ENCODE measurements at places on chromosomes 7 and 10.

GRCh38 chr7:137820677-137821420 lies 25.9 kb downstream of the DGKI start:
- no peak for DNase-seq

DNA sequence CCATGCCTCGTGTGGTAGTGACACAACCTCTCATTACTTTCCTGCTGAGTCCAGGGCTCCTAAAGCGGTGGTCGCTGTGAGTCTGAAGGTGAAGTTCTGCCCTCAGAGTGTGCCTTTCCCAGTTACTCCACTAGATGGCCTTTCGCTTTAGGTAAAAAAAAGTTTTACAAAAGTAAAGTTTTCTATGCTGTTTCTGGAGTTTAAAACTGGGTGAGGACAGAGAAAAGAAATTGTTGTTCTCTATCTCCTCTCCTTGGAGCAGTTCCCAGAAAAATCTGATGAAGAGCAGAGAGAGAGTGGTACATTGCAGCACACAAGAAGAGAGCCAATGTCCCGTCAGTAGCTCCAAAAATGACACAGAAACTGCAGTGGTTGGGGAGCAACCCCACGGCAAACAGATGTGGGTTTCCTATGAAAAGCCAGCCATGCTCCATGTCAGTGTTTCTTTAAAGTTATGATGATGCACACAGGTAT lies 257.1 kb downstream of the GLI3 start:
- no peak for DNase-seq

DNA sequence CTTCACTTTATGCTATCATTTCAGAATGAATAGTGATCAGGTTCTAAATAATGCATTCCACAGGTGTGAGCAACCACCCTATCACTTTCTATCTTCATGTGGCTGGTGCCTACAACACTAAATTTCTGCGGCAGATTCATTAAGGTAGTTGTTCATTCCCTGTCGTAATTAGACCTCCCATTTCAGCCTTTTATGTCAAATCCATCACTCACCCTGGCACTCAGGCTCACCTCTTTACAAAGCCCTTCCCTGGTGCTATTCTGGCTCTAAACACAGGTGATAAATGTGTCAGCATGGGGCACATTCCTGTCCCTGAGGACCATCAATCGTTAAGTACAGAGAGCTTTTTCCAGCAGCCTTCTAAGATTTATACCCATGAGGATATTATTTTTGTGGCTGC lies 300.0 kb upstream of the C7orf33 start:
- DNase-seq: no peak

- DNase-seq: no peak
These were observed 37.8 kb downstream of the DPCD start for GRCh38 chr10:101625821-101626412.

- DNase-seq: no peak
These were observed 761.8 kb upstream of the MBL2 start for GRCh38 chr10:53534428-53534827.

GRCh38 chr7:78018641-78019446 lies 220.3 kb downstream of the PHTF2 start:
- no peak for DNase-seq

GRCh38 chr7:158910254-158911053 lies 54.1 kb downstream of the DYNC2I1 start:
- DNase-seq: no peak

DNA sequence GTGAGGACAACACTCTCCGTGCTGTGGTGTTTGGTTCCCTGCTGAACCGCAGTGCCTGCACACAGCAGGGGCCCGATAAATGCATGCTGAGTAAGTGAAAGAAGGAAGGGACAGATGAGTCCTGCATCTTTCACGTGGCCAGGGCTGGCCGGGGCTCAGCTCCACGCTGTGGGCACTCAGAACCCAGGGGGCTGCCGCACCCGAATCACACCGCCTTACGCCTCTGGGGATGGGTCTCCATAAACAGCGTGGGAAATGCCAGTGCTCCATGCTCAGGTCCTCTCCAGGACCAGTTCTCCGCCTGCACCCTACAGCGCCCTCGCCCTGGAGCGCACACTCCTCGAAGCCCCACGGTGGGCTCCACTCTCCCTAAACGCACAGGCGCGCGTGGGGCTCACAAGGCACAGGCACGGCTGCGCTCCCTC lies 38.1 kb downstream of the RASGEF1A start:
- DNase-seq: no peak

DNA sequence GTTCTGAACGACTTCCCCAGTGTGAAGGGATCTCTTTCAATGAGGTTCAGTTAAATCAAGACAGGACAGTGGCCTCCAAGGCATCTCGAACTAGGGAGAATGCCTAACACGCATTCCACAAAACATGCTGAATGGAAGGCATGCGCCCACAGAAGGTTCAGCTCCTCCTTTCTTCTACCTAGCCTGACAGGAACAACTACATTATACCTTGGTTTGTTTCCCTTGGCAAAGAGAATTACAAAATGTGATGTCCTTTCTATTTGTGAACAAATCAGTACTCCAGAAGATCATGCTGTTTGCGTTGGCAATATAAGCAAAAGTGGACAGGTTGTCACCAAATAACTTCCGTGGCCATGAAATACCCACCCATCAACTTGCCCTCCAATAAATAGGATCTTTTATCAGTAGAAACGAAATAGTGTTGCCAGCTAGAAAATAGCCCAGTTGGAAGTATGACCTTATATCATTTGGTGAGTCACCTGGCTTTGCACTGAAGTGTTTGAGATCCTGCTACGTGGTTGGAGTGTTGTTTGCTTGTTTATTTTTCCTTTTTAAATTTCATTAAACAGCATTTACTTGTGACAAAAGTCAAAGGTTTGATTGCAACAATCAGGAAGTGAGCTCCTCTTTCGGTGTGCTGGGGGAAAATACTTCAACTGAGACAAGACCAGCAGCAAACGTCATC lies 117.0 kb upstream of the FAM204A start:
- DNase-seq: no peak

- no peak for DNase-seq
These were observed 558.8 kb upstream of the GALNT17 start for GRCh38 chr7:70573071-70573661.

DNA sequence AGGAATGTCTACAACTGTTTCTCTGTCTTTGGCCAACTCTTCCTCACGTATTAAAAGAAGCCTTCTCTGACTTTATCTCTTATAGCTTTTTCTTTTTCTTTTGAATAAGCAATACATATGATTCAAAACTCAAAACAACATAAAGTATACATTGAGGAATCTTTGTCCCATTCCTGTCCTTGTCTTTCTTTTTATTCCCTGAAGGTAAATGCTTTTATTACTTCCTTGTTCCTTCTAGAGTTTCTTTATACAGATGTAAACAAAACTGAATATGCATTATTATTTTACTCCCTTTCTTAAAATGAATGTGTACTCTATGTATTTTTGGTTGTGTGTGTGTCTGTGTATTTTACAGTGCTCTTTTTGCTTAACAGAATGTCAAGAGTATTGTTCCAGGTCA lies 170.1 kb downstream of the CHN2 start:
- no peak for DNase-seq

DNA sequence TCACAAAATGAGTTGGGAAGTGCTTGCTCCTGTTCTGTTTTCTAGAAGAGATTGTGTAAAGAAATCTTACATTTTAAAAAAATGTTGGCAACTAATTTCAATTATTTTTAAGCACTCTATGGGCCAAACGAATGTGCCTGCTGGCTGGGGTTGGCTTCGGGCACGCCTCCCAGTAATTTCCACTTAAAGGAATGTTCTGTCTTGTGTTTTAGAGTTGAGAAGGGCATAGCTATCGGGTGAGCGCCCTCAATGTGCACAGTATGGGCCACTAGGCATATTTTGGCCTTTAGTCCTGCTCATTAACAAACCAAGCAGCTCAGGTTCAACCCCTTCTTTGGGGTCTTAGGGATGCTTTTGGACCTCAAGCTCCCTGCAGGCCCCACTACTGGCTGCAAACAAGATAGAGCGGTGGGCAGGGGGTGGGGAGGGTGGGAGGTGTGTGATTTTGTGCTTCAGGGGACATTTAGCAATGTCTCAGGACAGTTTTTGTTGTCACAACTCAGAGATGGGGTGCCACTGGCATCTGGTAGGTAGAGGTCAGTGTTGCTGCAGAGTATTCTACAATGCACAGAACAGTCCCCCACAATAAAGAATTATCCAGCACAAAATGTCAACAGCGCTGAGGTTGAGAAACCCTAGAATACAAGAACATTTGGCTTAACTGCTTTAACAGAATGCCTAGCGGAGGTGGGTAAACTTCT lies 40.7 kb downstream of the TACC2 start:
- DNase-seq: no peak

GRCh38 chr7:22302193-22302592 lies 54.8 kb downstream of the RAPGEF5 start:
- no peak for DNase-seq

- DNase-seq: no peak
These were observed 208.5 kb downstream of the FOXP2 start for GRCh38 chr7:114623146-114623545.

DNA sequence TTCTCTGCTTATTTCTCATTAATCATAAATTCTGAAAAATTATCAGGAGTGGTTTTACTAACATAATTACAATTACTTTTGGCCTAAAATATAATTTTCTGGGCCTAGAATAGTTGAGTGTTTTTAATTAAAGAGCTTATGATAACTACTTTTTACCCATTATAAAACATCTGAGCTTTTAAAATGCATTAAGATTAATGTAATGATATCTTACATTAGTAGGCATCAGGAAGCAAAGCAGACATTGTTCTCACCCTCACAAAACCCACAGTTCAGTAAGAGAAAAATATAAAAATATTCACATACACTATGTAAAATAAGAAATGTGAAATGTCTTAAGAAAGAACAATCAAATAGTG lies 443.7 kb upstream of the SEMA3A start:
- no peak for DNase-seq

DNA sequence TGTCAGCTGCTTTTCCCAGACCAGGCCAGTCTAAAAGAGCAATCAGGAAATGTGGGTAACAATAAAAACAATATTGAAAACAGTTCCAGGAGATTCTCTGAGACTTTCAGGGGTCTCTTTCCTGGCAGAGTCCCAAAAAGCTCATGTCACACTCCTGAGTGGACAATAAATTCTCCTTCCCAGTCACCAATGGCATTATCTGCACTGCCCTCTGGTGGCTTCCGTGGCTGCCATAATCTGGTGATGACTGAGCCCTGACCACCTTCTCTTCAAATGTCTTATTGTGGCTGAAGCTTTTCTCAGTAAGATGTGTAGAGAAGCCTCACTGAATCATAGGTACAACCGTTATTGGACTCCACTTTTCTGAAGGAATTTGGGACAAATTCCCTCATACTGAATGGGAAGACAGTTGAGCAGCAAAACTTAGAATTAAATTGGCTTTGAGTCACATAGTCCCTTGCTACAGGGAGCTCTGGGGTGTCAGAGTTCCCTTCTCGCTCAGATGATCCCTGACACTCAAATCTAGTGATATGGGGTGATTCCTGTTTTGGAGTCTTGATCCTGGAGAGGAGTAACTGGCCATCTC lies 24.4 kb upstream of the ASAH2 start:
- DNase-seq: peak; percentile 1

- DNase-seq: peak; percentile 12
These were observed at the start of gene PLXDC2 for GRCh38 chr10:19816411-19817230. TSS of gene PLXDC2 (plus strand) at chr10:19816432.

DNA sequence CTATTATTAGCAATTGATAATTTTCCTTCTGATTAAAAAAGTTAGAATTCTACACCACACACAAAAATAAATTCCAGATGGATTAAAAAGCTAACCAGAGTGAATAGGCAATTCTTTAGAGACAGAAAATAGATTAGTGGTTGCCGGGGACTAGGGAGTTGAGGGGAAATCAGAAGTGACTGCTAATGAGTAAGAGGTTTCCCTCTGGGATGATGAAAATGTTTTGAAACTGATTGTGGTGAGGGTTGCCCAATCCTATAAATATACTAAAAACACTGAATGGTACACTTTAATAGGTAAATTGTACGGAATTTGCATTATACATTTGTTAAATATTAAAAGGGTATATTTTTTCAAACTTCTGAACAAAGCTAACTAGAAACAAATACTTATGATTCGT lies 214.9 kb downstream of the GPAM start:
- no peak for DNase-seq

DNA sequence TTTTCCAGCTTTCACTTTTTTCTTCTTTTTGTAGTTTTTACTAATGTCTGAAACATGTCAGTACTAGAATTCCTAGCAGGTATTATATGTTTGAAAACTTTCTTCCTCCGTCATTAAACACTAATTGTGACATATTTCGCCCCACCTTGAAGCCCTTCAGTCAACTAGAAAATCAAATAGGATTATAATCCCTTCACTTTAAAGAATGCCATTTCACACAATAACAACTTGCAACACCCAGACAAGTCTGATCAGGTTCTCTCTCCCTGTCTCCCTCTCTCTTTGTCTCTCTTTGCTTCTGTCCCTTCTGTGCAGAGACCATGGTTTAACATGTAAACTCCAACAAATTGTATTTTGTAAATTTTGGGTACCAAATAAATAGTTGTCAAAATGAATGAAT lies 373.5 kb downstream of the SEMA3D start:
- no peak for DNase-seq

- DNase-seq: no peak
These were observed 23.4 kb downstream of the ELFN1 start for GRCh38 chr7:1693419-1693990.

- DNase-seq: no peak
These were observed 79.6 kb downstream of the LARP4B start for GRCh38 chr10:851901-852300.

DNA sequence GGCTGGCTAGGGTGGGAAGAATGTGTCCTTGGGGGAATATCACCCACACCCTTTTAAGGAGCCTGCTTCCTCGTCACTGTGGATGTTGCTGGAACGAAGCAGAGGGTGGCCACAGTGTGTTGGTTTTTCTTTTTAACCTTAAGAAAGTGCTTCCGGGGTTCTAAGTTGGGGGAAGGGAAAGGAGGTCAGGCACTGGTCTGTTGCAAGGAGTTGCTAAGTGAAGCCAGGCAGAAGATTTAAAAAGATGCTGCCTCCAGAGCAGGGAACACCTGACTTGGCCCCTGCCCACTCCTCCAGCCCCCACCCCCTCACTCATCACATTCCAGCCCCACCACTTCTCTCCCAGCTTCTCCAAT lies 213.1 kb downstream of the EMX2 start:
- no peak for DNase-seq

- no peak for DNase-seq
These were observed 221.7 kb upstream of the LYZL1 start for GRCh38 chr10:29067161-29067560.

GRCh38 chr10:115093286-115093775 lies at the start of gene ATRNL1:
TSS of gene ATRNL1 (plus strand) at chr10:115093365. CDS start at chr10:115093751, 386 bp downstream.
- DNase-seq: peak; percentile 22

DNA sequence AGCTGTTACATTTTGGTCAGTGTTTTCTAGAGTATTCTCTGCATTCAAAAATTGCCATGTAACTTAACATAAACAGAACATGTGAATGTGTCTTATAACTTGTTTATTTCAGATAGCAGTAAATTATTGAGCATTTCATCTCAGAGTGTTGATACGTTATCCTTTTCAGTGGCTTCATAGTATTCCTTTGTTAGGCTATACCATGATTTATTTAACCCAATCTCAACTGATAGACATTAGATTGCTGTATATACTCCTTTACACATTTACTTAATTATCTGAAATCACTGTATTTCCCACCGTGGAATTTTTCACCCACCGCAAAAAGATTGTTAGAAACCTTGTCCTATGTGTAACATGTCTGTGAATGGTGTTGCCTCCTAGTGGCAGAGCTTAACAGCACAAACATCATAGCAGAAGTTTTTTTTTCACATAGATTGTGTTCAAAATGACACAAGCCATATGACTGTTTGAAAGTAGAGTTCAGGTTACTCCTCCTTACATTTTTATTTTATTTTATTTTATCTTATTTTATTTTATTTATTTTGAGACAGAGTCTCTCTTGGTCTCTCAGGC lies 21.4 kb downstream of the SLF2 start:
- DNase-seq: no peak

- DNase-seq: no peak
These were observed 78.2 kb downstream of the FAM53B start for GRCh38 chr10:124665980-124666379.

- DNase-seq: no peak
These were observed 68.9 kb downstream of the HTR7 start for GRCh38 chr10:90788968-90789367.

All from SW 1271 (cell line).